ENCODE measurements at places on chromosomes 2 and 18.

DNA sequence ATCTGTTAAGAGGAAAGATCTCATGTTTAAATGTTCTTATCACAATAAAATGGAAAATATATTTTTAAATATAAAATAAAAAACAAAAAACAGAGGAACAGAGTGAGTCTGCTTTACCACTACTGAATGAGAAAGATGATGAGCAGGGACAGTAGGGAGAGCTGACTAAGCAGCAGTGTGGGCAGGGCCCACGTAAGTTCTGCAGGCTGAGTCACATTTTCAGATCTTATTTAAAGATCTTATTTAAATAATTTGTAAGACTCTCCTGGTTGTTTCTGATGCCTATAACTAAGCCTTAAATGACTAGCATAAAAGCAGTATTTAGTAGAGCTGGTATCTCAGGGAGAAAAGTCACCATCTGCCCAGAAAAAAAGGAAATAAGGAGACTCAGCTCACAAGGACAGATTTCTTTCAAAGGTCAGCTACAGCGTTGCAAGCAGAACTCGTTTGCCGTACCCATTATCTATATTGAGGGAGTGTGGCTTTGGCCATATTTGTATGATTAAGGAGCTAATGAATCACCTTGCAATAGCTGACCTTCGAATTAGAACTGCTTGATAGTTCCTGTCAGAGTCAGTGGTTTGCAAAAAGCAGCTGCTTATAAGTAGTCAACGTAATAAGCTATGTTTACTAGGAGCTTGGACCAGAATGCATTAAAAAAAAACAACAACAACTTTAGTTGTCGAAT is 322.1 kb upstream of the CHAC2 start:
- no peak for DNase-seq

GRCh38 chr18:42743373-42744138 is 371.9 kb downstream of the RIT2 start:
- no peak for DNase-seq

- no peak for DNase-seq
Measured at GRCh38 chr2:15009681-15010080, 377.2 kb downstream of the LRATD1 start.

DNA sequence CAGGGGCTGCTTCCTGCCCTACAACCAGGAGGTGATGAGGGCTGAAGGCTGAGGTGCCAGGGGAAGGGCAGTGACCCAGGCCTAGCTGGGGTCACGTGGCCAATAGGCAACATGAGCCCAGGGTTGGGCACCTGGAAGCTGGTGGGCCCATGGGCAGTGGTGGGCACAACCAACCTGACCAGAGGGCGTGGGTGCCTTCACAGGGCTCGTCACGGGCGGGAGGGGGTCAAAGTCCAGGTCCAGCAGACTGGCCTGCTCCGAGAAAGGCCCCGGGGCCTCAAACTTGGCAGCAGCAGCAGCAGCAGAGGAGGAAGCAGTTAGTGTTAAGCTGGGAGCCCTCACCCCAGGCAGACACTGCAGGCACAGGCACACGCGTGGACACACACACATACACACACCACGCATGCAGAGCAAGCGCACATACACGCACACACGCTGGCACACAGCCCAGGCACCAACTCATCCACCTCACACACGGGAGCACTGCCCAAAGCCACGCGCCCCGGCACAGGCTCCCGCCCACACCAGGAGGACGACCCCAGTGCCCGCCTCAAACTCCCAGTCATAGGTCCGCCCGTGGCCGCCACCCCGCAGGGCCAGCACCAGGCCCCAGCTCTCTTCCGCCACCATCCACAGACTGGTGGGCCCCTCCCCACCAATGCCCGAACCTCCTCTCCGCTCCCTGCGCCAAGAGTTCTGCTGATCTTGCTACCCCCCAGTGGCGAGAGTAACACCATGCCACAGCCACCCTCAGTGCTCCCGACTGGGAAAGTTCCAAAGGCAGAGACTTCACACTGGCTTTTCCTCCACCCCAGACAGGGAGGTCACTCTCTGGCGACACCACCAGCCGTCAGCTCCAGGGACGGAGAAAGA is 53.0 kb downstream of the BIN1 start:
- no peak for DNase-seq

GRCh38 chr2:75959724-75960471 is 249.2 kb upstream of the GCFC2 start:
- no peak for DNase-seq

- DNase-seq = no peak
Measured at GRCh38 chr2:101520246-101520645, 45.3 kb upstream of the RFX8 start.

DNA sequence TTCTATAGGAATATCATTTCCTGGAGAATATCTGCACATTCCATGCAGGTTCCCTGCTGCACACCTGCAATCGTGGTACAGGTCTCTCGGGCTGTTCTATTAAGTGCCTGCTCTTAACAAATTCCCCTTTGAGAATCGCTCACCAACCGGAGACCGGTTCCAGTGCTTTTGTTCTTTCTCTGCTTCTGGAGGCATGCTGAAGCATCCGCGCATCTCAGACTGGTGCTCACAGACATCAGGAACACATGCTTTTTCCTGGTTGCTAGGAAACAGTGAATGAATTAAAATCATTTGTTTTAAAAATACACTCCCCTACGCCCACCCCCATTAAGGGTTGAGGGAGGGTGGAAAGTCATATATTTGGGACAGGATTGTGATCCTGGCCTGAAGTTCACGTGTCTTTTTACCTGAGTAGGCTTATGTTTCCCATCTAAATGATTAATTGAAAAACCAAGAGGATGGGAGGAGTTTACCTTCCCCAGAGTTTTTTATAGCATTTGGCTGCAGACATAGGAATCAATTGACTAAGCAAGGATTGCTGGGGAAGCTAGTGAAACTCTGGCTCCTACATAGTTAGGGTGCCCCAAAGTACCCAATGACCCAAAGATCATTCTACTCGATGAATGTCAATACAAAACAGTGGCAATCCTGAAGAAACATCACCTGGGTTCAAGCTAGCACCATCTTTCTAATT is at the start of gene C2orf80:
C2orf80 (minus strand) TSS at position 221 of the 694 bp plus-strand sequence. CDS start 3,044 bp downstream, outside the sequence.
- DNase-seq = no peak

DNA sequence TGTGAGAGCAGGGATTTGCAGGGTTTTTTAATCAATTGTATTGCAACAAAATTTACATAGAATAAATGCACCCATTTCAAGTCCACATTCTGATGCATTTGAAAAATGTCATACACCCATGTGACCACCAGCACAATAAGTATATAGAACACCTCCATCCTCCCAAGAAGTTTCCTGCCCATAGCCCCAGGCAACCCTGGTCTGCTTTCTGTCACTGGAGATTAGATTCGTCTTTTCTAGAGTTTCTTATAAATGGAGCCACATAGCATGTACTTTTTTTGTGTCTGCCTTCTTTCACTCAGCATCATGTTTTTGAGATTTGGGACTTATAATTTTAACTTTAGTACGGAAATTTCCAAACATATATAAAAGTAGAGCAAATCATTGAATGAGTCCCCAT is 127.2 kb upstream of the EPAS1 start:
- DNase-seq = no peak
